ENCODE measurements at places on chromosomes 3 and 15.

DNA sequence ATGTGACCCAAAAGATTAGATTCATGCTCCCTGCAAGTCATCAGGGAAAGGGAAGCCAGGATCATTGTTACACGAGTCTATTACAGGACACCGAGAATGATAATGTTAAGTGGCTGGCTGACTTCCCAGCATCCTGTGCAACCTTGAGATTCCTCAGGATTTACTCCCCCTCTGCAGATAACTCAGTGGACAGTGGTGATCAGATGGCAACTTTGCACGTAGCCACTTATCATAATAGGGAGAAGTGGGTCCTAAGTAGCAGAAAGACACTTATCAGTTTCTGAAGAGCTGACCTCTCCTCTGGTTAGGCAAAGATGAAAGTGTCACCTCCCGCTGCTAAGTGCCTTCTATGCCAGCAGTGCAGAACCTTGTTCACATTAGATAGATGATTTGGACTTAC lies 6.7 kb upstream of the TMPRSS7 start:
- DNase-seq = no peak

DNA sequence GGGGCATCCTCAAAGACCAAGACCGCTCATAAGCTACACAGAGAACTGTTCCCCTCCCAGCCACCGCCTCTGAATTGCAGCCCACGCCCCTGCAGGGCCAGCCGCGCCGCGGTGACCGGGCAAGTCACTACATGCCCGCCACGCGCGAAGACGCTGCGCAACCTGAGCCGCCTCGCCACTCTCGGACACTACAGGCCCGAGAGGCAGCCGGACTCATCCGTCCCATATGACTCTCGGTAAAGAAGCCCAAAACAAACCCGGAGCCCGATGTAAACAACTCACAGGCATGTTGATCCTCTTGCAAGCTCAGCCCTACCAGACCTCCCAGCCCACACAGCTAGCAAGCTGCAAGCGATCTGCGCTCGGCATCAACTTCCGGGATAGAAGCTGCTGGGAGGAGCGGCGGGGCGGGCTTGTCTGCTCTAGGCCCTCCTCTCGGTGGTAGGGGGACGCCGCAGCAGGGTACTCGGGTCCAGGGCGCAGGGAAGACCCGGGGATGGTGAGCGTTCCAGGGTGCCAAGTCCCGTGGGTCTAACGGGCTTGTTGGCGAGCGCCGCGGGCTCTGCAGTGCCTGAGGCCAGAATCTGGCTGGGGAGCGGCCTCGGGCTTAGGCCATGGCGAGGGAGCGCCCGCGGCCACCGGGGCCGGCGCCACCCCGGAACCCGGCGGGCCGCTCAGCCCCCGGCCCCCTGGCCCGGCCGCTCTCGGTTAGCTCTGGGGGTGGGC lies at the start of gene RPS27L:
Gene RPS27L (minus strand): TSS at position 360 of the 726 bp plus-strand sequence. CDS start 72 bp downstream, at position 288.
- DNase-seq = peak; percentile 83

- no peak for DNase-seq
Measured at GRCh38 chr3:125147491-125147820, 65.1 kb downstream of the SLC12A8 start.

- no peak for DNase-seq
Measured at GRCh38 chr3:61422945-61423673, 138.3 kb upstream of the PTPRG start.

DNA sequence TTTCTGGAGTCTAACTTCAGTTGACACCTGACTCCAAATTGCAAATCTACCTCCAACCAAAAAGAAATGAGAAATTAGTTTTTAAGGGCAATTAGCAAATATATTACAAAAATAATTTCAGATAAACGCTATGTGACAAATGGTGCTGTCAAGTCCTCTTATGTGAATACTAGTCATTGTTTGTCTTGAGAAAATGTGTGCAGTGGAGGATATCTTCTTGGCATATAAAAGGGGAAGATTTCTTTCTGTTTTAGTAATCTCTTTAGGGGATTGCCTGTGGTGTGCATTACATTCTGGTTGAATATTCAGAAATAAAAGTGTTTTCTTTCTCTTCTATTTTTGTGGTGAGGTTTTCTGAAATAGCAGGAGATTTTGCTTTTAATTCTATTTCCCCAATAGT lies 3.0 kb upstream of the GCSAM start:
- no peak for DNase-seq

GRCh38 chr3:123920383-123920782 lies 36.3 kb upstream of the MYLK start:
- DNase-seq = no peak

Data from activated T-cell treated with anti-CD3 and anti-CD28 coated beads, Interleukin-2, amount 50 U/mL, for 4 hours (primary cell).